ENCODE measurements at places on chromosomes 6 and 20.

GRCh38 chr6:22788038-22788437, 218.7 kb downstream of the HDGFL1 start:
- DNase-seq: no peak

DNA sequence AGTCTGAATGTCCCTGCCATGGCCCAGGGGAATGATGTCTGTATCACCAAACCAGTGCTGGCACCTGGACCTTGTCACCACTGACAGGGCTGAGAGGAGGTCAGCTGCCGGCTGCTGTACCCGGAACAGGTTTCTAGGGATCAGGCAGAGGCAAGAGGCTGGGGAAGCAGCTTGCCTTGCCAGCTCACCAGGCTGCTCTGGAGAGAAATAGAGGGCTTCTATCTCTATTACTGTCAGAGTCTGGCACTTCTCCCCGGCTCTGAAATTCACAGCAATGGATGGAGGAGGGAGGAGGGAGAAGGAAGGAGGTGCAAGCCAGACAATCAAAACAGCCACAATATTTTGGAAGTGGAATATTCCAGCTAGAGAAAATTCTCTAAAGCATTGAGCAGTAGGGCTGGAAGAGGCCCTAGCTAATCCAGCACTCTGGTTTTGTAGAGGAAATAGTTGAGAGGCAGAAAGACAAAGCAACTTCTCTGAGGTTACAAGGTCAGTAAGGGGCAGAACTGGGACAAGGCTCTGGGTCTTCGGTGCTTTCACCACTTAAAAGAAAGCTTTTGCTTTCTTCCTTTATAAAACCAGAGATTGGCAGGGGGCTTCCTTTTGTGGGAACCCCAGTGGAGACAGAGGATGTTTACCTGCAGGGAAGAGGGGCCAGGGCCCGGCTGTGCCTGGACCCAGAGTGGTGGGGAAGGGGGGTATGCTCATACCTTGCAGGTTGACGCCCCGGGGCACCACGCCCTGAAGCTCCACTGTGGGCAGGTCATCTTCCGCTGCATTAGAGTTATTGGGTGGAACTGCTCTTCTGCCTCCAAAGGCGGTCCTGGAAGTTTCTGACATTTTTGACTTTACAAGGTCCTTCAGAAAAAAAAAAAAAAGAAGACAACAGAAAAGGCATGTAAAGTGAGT, 2.4 kb downstream of the F13A1 start:
- no peak for DNase-seq

GRCh38 chr20:39547546-39548408, 585.6 kb downstream of the DHX35 start:
- no peak for DNase-seq

- no peak for DNase-seq
These were observed 137.0 kb upstream of the AFDN start for GRCh38 chr6:167689751-167690150.

GRCh38 chr20:41196653-41197225, 59.4 kb downstream of the PLCG1 start:
- DNase-seq: no peak

DNA sequence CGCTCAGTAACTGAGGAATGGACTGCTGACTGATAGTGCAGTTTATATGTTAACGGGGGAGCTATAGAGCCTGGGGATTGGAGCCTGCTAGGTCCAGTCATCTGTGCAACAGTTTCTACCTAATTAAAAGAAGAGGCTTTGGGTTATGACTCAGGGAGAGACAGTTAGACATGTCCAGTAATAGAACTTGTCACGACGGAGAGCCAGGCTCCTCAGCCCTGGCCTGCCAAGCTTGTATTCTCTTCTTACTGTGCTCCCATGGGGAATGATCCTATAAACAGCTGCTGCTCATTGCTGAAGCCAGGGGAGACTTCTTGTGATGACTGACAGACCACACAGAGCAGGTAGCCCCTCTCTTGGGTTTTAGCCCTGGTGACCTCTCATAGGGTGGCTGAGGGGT, 69.3 kb downstream of the SYNJ2 start:
- DNase-seq: no peak

- no peak for DNase-seq
These were observed 280.4 kb upstream of the TAB2 start for GRCh38 chr6:149037051-149037671.

Measured in putamen (tissue), 1 donor.